ENCODE measurements at places on chromosomes 6 and 20.

GRCh38 chr6:53295176-53295575, 53.6 kb downstream of the ELOVL5 start:
- DNase-seq = no peak

- no peak for DNase-seq
Measured at GRCh38 chr6:121305957-121306607, 28.2 kb downstream of the TBC1D32 start.

- DNase-seq = no peak
Measured at GRCh38 chr6:27550692-27551091, 77.8 kb upstream of the ZNF184 start.

DNA sequence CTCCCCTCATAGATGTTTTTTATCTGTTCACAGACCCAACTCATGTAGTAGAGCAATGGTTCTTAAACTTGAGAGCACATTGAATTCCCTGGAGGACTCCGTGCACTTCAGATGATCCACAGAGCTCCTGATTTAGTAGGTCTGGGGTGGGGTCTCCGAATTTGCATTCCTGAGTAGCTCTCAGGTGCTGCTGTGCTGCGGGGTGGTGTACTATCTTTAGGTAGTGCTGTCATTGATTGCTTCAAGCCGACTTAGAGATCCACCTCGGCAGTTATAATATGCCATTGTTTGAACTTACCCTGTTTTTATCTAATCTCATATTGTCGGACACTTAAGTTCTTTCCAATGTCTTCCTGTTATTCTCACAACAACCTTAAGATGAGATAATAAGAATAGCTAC, 45.0 kb downstream of the BMP2 start:
- DNase-seq = no peak

DNA sequence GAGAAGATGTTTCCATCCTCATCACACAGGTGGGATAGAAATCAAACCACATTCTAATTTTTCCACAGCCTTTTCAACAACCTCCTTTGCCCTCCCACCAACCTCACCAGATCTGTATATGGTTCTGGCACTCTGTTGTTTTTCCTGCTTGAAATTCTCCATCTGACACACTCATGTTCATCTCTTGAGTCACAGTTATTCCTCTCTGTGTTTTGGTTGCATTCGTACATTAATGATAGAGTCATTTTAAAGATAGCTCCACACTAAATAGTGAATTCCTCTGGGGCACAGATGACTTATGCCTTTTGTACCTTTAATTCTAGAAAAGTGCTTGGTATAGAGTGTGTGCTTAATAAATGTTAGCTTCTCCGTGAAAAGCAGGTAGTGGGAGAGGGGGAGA, 1.4 kb upstream of the GCLC start:
- no peak for DNase-seq

GRCh38 chr20:1323256-1323655, 5.7 kb downstream of the SDCBP2 start:
- DNase-seq = no peak

DNA sequence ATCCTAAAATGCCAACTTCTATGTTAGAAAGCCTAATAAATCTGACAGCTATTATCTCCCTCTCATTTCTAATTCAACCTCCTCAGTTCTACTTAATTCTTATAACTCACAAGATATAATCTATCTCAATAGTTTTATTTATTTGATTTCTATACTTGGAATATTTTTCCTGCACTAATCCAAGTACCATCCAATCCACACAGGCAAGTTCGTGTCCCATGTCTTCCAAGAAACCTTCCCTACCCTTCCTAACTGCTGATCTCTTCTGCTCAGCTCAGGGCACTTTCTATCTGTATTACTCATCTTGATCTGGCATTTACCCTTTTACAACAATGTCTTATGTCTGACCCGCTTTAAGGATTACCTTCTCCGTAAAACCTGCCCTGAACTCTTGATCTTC, 18.2 kb downstream of the NCOA5 start:
- DNase-seq = no peak

- DNase-seq = no peak
Measured at GRCh38 chr20:61537239-61538182, 285.4 kb downstream of the CDH4 start.

DNA sequence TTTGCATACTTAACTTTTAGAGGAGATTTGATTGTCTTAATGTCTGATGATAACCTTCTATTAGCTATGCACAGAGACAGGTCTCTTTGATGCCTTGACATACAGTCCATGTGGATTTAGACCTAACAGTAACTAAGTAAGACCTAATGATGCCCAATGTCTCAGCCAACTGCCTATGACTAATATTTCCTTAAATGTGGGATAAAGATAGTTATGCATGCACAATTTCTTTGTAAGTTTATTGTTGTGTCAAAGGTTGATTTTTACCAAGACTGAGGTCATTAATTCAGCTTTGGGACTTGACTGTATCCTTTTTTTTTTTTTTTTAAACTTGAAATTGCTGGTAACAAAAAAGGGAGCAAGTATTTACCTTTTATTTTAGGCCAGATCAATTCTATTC, 450.0 kb downstream of the HAO1 start:
- DNase-seq = no peak

DNA sequence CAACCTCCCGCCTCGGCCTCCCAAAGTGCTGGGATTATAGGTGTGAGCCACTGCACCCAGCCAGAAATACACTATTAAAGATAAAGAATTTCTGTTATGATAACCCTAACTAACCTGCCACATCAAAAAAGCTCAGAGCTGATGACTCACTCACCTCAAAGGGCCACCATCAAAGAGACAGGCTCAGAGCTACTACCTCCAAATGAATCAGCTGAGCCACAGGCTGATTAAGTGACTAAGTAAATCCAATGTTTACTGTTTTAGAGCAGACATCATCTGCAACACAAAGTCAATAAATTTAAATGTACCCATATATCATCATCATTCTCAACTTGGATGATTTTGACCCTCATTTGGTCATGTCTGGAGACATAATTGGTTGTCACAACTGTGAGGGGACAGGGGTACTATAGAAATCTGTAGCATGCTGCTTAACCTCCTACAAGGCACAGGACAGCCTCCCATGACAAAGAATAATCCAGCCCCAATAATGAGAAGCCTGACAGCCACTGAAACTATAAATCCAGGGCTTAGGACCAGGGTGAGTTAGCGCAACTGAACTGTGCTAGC, 106.5 kb downstream of the ATP9A start:
- DNase-seq = no peak

Measured in NCI-H1436 treated with DMSO at 0.1 percent for 48 hours (cell line).